ENCODE measurements at places on chromosomes 1 and 21.

- peak; percentile 10 for DNase-seq
Observed at GRCh38 chr1:173255214-173255813, 48.2 kb upstream of the TNFSF4 start.

GRCh38 chr1:211479624-211480023, 12.3 kb downstream of the RD3 start:
- no peak for DNase-seq

- no peak for DNase-seq
Observed at GRCh38 chr1:201094832-201095231, 17.4 kb downstream of the CACNA1S start.

DNA sequence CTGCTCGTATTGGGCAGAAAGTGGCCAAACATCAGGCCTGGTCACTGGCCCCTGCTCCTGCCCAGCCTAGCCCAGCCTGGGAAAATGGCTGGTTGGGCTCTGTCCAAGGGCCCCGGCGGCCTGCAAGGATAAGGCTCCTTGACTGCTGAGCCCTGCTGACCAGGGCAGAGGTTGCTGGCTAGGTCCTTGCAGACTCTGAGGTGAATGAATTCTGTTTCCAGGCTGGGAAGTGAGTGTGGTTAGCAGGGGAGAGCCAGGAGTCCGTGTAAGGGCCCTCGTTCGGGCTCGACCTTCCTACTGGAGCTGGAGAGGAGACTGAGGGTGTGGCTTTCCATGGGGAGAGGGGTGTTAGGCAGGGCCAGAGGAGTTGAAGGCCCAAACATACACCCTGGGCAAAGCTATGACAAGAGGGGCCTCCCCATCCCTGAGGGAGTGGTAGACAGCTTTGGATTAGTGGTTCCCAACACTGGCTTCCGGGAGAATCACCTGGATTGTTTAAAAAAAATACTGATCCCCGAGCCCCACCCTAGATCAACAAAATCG, 20.6 kb downstream of the CSF1 start:
- DNase-seq, result no peak

Data from NCI-H524 (cell line).